Activated CD4-positive, CD25-positive, alpha-beta regulatory T cell (primary cell): ENCODE measurements at places on chromosomes 1 and 21.

- DNase-seq: no peak
These were observed 1.7 kb downstream of the CFAP410 start for GRCh38 chr21:44337449-44337848.

DNA sequence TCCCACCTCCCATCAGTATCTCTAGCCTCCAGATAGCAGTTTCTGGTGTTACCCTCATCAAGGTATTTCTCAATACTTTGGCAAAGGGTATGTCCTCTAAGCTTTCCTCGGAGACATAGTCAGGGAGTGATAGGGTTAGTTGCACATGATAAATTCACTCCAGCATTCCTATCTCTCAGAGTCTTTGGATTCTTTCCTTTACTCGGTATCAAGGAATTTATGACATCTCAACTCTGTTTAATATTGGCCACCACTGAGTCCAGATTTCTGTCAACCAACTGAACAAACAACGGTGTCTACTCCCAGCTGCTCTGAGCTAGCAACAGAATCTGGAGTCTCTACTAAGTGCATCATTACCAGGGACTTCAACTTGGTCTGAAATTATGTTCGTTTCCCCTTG lies 233.4 kb downstream of the TM2D1 start:
- DNase-seq: no peak

DNA sequence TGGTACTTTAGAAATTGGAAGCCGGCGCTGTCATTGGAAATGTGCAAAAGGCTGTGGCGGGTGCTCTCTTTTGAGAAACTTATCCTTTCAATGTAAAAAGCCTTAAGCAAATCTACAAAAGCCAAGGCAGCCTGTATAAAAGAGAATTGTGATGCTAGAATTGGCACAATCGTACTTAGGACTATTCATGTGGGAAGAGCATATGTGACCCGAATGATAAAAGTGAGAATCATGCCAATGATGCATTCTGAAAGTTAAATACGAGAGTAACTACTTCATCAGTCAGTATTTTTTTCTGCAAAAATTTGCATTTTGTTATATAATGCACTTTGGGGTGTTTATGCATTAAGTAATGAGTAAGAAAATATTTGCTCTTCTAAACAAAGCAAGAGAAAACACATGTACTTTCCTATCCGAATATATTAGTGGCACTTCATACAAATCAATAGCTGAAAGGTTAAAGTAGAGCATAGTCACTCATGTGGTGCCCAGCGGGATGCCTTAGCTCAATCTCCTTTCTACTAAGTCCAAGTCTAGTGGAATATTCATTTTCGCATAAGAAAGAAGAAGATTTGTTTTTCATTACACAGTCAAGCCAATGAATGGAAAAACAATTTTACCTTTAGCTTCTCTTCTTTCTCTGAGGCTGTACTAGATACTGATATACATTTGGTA lies 1256.6 kb upstream of the B3GALT2 start:
- DNase-seq: no peak

- DNase-seq: no peak
These were observed 29.6 kb downstream of the HTR6 start for GRCh38 chr1:19694298-19694697.

GRCh38 chr1:19062258-19063029 lies 106.0 kb upstream of the IFFO2 start:
- no peak for DNase-seq

- no peak for DNase-seq
These were observed 478.4 kb upstream of the PLXNA2 start for GRCh38 chr1:208722592-208722991.

GRCh38 chr1:184892116-184892515 lies 82.2 kb downstream of the NIBAN1 start:
- no peak for DNase-seq

- DNase-seq: no peak
These were observed 12.5 kb downstream of the ESRRG start for GRCh38 chr1:216710598-216711333.
